ENCODE measurements at places on chromosomes 6 and 20. TPM values are rescaled to one million over a fixed set of nuclear protein-coding genes. Genes with fewer than 3 reads are reported as not detected.

GGTLC1 gene
- total RNA-seq = not detected

GRM4 gene
- total RNA-seq = 0.14 TPM

GRCh38 chr6:72972579-72972978 lies 252.7 kb downstream of the KHDC1L start:
- H3K27me3 ChIP-seq = no peaks in the 10 kb centered on the region
- H3K27ac ChIP-seq = no peak overlapping the region
- no peak for DNase-seq
- no peak overlapping the region for H3K4me3 ChIP-seq
- H3K36me3 ChIP-seq = no peaks in the 10 kb centered on the region
- H3K4me1 ChIP-seq = peaks cover 4% of the 10 kb centered on the region

PRSS16 gene
- 1.4 TPM for total RNA-seq

GPR63 gene
- 1.4 TPM for total RNA-seq

DNA sequence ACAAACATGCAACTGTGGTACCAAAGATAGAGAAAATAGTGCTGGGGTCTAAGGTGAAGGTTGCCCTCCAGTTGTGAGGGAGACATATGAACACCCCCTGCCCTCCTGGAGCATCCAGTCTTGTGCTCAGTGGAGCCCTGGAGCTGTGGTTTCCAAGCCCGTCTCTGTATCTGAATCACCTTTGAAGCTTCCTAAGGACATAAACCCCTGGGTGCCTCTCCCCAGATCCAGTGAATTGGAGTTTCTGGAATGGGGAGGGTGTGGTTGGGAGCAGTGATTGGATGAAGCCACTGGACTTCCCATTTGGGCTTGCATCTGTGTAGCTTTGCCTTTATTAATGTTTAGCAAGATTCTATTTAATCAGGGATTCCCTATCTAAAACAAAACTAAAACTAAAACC lies 22.4 kb upstream of the E2F3 start:
- no peak overlapping the region for H3K27ac ChIP-seq
- no peak for DNase-seq
- no peak overlapping the region for H3K4me3 ChIP-seq
- H3K36me3 ChIP-seq = peaks cover 1% of the 10 kb centered on the region

DNA sequence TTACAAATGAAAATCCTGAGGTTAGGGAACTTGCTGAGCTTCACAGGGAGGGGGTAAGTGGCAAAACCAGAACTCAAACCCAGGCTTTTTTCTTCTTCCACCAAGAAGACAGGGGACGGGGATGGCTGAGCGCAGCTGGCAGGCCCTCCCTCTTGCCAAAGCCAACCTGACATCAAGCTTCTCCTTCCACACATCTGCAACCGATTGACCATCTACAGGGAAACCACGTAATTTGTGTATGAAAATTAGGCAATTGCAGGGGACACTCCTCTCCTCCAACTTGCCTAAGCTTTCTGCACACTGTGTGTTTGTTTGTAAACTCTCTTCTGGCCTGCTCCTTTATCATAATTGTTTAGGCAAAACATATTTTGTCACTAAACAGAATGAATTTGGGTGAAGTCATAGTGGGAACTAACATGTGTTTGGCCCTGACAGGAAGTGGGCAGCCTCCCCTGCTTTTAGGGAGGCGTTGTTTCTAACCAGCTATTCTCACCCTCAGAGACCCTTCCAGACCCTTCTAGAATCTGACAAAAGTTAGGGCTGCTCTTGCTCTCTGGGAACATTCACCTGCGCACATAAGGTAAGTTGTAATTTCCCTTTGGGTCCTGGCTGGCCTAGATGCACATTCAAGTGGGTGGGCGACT lies 18.9 kb downstream of the ZNF831 start:
- H3K4me1 ChIP-seq = peaks cover 30% of the 10 kb centered on the region
- no peaks in the 10 kb centered on the region for H3K27me3 ChIP-seq
- H3K27ac ChIP-seq = peak overlapping the region; percentile 39
- no peak for DNase-seq

- H3K4me1 ChIP-seq = peaks cover 7% of the 10 kb centered on the region
- DNase-seq = no peak
- peaks cover 27% of the 10 kb centered on the region for H3K27me3 ChIP-seq
- H3K4me3 ChIP-seq = no peak overlapping the region
These were observed 86.1 kb upstream of the SIRPA start for GRCh38 chr20:1809131-1809572.

TP53TG5 gene
- total RNA-seq = not detected

MOG gene
- not detected for total RNA-seq

CALHM4 gene
- total RNA-seq = not detected

C20orf141 gene
- total RNA-seq = not detected

- H3K36me3 ChIP-seq = peaks cover 3% of the 10 kb centered on the region
- peaks cover 61% of the 10 kb centered on the region for H3K4me1 ChIP-seq
- H3K27me3 ChIP-seq = no peaks in the 10 kb centered on the region
- peak overlapping the region; percentile 95 for H3K27ac ChIP-seq
- peak overlapping the region; percentile 82 for H3K4me3 ChIP-seq
These were observed 87.0 kb downstream of the HIVEP2 start for GRCh38 chr6:142857796-142858555.

DNA sequence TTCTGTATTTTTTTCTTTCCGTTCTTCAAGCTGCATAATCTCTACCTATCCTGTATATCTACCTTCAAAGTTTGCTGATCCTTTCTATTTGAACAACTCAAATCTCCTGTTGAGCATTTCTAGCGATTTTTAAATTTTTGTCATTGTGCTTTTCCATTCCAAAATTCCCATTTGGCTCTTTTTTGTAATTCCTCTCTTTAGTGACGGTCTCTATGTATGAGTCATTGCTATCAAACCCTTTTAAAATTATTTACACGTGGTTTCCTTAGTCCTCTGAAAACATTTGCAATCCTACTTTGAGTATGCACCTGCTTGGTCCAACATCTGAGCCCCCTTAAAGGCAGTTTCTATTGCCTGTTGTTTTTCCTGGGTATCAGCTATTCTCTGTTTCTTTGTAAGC lies 100.5 kb upstream of the FOXC1 start:
- H3K27ac ChIP-seq = no peak overlapping the region
- no peak for DNase-seq
- no peaks in the 10 kb centered on the region for H3K4me1 ChIP-seq

DNA sequence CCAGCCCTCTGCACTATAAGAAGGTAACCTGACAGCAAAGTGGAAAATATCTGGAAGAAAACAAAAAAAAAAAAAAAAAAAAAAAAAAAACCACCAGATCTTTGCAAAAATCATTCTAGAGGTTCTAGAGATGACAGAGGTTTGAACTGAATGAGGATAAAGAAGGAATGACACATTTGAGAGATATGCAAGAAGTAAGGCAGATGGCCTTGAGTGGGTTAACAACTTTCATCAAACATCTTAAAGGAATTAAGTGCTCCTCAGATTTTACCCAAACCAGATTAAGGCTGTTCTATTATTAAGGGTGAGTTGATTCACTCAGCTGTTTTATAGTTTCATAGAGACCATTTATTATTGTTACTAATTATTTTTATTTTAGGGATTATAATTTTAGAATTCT lies 62.0 kb downstream of the RSPO3 start:
- H3K27ac ChIP-seq = no peak overlapping the region
- no peak overlapping the region for H3K4me3 ChIP-seq
- no peaks in the 10 kb centered on the region for H3K4me1 ChIP-seq
- peaks cover 12% of the 10 kb centered on the region for H3K27me3 ChIP-seq

SIRPD gene
- 0.31 TPM for total RNA-seq

- peak; percentile 60 for DNase-seq
These were observed 17.5 kb upstream of the ZSCAN9 start for GRCh38 chr6:28207510-28208110.

PTK6 gene
- total RNA-seq = 0.31 TPM

TMEM14B gene
- 81.6 TPM for total RNA-seq

DNA sequence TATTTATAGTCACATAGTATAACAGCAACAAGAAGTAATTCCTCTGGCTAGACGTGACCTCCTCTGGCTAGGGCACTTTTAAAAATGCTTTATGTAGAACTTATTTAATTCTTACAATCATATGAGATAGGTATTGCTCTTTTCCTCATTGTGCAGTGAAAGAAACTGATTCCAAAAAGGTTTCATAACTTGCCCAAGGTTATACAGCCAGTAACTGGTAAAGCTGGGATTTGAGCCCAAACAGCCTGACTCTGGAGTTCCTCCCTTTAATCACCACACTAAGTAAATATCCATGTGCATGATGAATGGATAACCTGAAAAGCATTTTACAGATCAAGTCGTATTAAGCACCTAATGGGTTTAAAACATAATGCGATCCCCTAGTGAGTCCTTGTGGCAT lies 214.6 kb downstream of the PRL start:
- no peak for DNase-seq
- no peak overlapping the region for H3K27ac ChIP-seq
- no peaks in the 10 kb centered on the region for H3K27me3 ChIP-seq
- H3K4me1 ChIP-seq = no peaks in the 10 kb centered on the region
- H3K36me3 ChIP-seq = no peaks in the 10 kb centered on the region

DNA sequence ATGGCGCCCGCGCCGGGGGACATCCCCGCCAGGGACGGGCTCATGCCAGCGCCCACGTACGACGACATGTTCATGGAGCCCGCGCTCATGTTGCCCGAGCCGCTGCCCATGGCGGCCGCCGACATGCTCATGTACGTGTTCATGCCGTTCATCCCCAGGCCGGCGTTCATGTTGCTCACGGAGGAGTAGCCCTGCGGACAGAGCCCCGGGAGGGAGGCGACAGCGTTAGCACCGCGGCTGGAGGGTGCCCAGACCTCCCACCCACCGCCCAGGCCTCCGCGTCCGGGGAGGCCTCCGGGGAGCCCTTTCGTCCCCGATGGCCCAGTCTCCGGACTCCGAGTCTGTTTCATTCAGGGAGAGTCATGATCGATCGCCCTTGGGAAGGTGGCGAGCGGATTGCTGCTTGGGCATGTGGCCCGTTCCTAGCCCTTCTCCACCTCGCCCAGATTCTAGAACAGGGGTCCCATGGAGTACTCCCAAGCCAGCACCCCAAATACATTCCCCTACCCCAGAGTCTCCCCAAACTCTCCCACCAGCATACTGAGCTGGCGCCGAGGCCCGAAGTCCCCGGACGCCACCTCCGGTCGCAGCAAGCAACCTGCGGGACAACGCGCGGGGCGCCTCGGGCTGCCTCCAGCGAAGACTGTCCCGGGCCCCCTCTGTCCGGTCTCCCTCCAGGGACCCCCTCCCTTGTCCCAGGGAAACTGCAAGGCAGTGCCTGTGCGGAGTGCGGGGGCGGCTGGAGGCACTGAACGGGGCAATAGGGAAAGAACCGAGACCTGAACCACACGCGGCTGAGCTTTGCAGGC lies 1.2 kb downstream of the FOXA2 start:
- peaks cover 2% of the 10 kb centered on the region for H3K4me1 ChIP-seq
- peaks cover 69% of the 10 kb centered on the region for H3K27me3 ChIP-seq
- H3K4me3 ChIP-seq = peak overlapping the region; percentile 39
- no peak overlapping the region for H3K27ac ChIP-seq

VAPB gene
- 32.8 TPM for total RNA-seq

C4B gene
- 5.7 TPM for total RNA-seq

GRCh38 chr6:33882154-33882553 lies 78.4 kb upstream of the MLN start:
- H3K27me3 ChIP-seq = peaks cover 25% of the 10 kb centered on the region
- peaks cover 9% of the 10 kb centered on the region for H3K4me1 ChIP-seq
- no peak overlapping the region for H3K27ac ChIP-seq
- peaks cover 1% of the 10 kb centered on the region for H3K36me3 ChIP-seq

DNA sequence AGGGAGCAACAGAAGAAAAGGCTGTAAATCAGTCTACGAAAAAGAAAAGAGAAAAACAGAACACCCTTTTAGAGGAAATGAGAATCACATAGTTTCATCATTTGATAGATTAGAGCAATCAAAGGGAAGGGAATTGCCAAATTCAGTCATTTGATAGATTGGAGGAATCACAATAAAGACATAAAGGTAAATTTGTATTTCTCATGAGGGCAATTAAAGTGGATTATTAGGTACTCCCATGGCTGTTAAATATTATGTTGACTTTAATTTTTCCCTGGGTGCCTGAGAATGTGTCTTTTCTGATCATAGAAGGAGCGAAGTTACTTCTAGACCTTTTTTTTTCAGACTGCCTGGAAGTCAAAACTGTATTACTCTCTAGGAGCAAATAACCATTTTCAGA lies 1145.7 kb downstream of the EPHA7 start:
- no peaks in the 10 kb centered on the region for H3K4me1 ChIP-seq
- no peak for DNase-seq
- H3K27ac ChIP-seq = no peak overlapping the region
- no peak overlapping the region for H3K4me3 ChIP-seq

GRCh38 chr20:21719592-21720214 lies 14.2 kb downstream of the PAX1 start:
- peaks cover 3% of the 10 kb centered on the region for H3K36me3 ChIP-seq
- H3K4me3 ChIP-seq = no peak overlapping the region
- no peak overlapping the region for H3K27ac ChIP-seq
- DNase-seq = no peak
- H3K4me1 ChIP-seq = no peaks in the 10 kb centered on the region

DNA sequence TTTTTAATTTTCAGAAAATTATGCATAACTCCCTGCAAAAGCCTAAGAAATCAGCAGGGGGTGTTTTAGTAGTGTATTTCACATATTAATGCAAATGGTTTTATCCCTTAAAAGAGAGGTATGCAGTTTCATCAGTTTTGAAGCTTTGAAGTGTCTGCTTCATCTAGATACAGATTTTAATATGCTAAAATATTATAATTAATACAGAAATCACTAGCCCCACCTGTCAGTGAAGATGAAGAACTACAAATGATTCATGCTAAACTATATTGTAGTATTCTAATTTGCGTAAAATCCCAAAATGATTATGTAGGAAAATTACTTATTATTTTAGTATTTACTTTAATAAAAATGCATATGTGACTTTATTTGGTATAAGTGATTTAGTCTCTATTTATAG lies 2.9 kb upstream of the TFB1M start:
- H3K27me3 ChIP-seq = peaks cover 3% of the 10 kb centered on the region
- no peak overlapping the region for H3K4me3 ChIP-seq
- no peak overlapping the region for H3K27ac ChIP-seq
- H3K4me1 ChIP-seq = peaks cover 24% of the 10 kb centered on the region
- DNase-seq = no peak

MCHR2 gene
- not detected for total RNA-seq

GRCh38 chr20:18066421-18067333 lies 9.0 kb upstream of the OVOL2 start:
- H3K27me3 ChIP-seq = peaks cover 16% of the 10 kb centered on the region
- no peak overlapping the region for H3K27ac ChIP-seq
- H3K36me3 ChIP-seq = no peaks in the 10 kb centered on the region
- DNase-seq = no peak
- H3K4me3 ChIP-seq = no peak overlapping the region

SLC22A23 gene
- total RNA-seq = 1.2 TPM

GRCh38 chr6:138406443-138406842 lies 2.4 kb downstream of the HEBP2 start:
- peaks cover 3% of the 10 kb centered on the region for H3K27me3 ChIP-seq
- peak overlapping the region; percentile 62 for H3K27ac ChIP-seq
- H3K4me1 ChIP-seq = peaks cover 32% of the 10 kb centered on the region
- H3K4me3 ChIP-seq = peak overlapping the region; percentile 15
- peaks cover 37% of the 10 kb centered on the region for H3K36me3 ChIP-seq
- no peak for DNase-seq

SLC22A16 gene
- not detected for total RNA-seq

ERVFRD-1 gene
- total RNA-seq = not detected

GRCh38 chr6:106360989-106361430 lies 493 bp downstream of the CRYBG1 start:
- peak overlapping the region; percentile 76 for H3K4me3 ChIP-seq
- peaks cover 57% of the 10 kb centered on the region for H3K27me3 ChIP-seq
- H3K36me3 ChIP-seq = no peaks in the 10 kb centered on the region
- no peak overlapping the region for H3K27ac ChIP-seq

Measured in activated naive CD8-positive, alpha-beta T cell treated with anti-CD3 and anti-CD28 coated beads, Interleukin-2, amount 10 ng/mL, durations not matched to agents 7 days and 5 days (primary cell).